Stimulated activated CD4-positive, alpha-beta T cell treated with anti-CD3 and anti-CD28 coated beads, Interleukin-15, amount 100 ng/mL, for 1 hour (primary cell): ENCODE measurements at places on chromosomes 13 and 19.

- no peak for DNase-seq
These were observed 9.0 kb downstream of the GCDH start for GRCh38 chr19:12899891-12900518.

DNA sequence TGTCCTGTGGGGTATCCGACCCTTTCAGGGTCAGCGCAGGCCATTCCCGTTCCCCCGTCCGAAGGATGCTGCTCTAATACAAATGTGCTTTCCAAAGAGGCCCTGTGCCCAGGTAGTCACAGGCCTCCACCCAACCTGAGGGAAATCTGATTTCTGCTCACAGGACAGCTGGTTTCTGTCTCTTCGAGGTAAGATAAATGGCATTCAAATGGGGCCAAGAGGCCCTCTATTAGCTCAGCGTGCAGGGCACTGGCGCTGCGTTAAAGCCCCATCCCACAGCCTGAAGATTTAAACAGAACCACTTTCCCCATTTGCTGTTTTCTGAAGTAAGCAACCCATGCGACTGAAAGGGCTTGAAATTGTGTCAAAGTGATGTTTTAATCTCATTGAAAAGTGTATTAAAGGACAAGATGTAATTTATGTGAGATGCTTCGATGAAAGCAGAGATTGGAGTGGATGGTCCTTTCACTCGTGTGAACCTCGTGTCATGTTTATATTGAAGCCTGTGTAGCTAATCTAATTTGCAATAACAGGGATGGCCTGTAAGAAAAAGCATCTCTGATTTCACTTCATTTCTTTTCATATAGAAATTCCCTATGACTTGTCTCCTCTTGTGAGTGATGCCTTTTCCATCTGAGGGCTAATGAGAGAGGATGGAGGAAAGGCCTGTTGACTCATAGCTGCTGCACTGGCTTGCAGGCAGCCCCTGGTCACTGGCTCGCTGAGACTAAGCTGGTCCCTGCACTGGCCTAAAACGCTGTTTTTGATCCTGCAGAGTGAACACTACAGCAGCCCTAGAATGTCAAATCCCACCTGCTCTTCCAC, 7.3 kb upstream of the SOX1 start:
- DNase-seq: no peak

DNA sequence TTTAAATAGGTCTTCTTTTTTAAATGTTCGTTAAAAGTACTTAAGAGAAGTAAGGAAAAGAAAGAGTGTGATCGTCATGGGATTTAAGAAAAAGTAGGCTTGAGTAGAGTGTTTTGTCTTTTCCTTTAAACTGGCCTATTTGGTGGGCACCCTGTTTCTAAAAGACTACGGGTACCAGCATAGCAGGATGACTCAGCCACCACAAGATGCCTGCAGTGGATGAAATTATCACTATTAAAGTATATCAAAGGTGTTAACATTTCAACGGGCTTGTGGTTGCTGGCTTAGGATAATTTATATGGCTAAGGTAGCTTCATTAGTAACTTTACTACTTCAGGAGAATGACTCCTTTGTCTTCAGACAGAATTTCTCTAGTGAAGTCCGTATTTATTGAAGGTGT, 112.6 kb downstream of the STARD13 start:
- DNase-seq: no peak

DNA sequence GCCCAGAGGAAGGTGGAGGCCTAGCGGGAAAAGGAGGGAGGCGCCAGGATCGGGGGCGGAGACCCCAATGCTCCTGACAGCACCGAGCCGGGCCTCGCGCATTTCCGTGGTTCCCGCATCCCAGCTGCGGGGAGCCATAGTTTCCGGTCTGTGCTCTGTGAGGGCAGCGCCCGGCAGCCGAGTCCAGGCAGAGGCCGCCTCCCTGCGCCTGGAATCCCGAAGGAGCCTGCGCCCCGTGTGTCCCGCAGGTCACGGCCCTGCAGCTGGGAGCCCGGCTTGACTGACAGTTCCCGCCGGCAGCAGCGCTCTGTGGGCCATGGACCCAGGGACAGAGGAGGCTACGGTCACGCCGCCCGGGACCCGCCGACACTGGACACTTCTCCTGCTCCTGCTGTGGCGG, 74.6 kb upstream of the C13orf46 start:
- DNase-seq: no peak

GRCh38 chr13:78881054-78881453, 222.1 kb upstream of the OBI1 start:
- no peak for DNase-seq

GRCh38 chr19:55101261-55101660, 16.2 kb downstream of the PPP1R12C start:
- DNase-seq: no peak

- DNase-seq: no peak
These were observed 183.0 kb downstream of the STK24 start for GRCh38 chr13:98393873-98394272.
